ENCODE measurements at places on chromosomes 1 and 21. TPM values are rescaled to one million over a fixed set of nuclear protein-coding genes. Genes with fewer than 3 reads are reported as not detected.

Gene CD52
- not detected for total RNA-seq

Gene TTLL10
- total RNA-seq = not detected

Gene KCNJ9
- total RNA-seq = not detected

Gene CAPN8
- 0.69 TPM for total RNA-seq

Gene PROK1
- total RNA-seq = not detected

Measured in A549 treated with CpdA at 1 μM for 4 hours (cell line).